Left cardiac atrium (tissue), 4 donors: ENCODE measurements at places on chromosomes 1 and 21. TPM values are rescaled to one million over a fixed set of nuclear protein-coding genes. Genes with fewer than 3 reads are reported as not detected.

GRCh38 chr1:11944358-11944931, 9.9 kb downstream of the PLOD1 start:
- no peak for DNase-seq

DNA sequence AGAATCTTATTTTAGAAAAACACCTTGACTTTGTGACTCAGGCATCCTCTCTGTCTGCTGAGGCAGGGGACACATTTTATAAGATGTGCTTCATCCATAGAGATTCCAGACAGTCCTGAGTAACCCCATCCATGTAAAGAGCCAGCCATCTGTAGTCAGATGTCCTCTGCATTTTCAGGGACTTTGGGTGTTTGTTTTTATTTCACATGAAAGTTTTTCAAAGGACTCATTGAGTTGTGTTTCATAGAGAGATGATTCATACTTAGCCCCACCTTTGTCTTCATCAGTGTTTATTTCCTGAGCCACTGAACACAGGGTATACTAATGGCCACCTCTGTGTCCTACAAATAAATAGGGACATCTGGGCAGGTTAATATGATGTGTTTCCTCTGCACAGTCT, 280.4 kb downstream of the CACNA1E start:
- no peak for DNase-seq

DNA sequence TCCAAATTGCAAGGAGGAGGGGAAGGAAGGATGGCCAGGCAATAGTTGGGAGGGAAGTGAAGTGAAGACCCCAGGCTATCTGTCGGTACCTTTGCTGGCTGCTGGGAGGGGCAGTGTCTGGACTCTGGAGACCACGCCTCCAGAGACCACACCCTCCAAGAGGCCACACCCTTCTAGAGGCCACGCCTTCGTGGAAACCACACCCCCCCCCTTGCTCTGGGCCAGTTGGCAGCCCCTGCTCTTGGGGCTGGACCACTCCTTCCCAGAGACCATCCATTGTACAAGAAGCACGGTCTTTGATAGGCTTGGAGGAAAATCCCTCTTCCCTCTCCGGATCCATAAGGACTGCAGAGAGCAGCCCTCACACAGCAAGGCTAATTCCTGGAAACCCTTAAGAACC, 73.1 kb downstream of the RYR2 start:
- no peak for DNase-seq

GRCh38 chr1:78475888-78476610, 14.7 kb upstream of the PTGFR start:
- no peak for DNase-seq

DNA sequence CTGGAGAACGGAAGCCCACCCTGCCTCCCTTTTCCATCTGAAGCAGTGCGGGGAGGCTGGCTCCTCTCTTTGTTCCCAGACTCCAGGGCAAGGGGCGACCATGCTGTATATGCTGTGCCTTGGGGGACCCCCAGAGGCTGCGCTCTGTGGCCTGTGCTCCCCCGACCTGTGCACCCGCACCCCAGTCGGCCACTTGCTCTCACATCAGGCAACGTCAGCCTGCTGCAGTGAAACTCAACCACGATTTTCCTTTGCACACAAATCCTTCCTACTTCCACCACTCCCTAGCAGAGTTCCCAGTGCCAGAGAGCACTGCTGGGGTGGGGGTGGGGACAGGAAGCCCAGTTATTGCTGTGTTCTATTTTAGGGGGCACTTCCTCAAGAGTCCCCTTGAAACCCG, 52.5 kb downstream of the SIM2 start:
- no peak for DNase-seq

GRCh38 chr1:168673974-168674683, 54.9 kb downstream of the DPT start:
- no peak for DNase-seq

DNA sequence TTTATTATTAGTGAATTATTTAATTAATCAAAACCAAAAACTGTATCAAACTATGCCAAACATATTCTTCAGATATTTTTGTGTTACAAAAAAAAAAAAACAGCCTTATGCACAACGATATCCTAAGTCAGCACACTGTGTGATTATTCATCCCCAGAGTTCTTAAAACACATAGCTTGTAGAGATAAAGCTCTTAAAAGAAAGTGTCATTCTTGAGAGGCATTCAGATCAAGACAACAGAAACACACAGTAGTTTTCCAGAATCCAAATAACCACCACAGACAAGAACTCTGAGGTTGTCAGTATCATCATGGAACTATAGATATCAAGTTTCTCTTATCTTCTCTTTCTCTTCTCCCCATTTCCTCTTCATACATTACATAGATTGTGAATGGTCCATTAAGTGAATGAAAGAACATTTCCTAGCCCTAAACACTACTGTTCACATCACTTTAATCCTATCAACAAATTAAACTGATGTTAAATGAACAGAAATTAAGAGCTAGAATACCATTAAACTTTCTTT, 13.5 kb downstream of the ZZZ3 start:
- DNase-seq = no peak

DNA sequence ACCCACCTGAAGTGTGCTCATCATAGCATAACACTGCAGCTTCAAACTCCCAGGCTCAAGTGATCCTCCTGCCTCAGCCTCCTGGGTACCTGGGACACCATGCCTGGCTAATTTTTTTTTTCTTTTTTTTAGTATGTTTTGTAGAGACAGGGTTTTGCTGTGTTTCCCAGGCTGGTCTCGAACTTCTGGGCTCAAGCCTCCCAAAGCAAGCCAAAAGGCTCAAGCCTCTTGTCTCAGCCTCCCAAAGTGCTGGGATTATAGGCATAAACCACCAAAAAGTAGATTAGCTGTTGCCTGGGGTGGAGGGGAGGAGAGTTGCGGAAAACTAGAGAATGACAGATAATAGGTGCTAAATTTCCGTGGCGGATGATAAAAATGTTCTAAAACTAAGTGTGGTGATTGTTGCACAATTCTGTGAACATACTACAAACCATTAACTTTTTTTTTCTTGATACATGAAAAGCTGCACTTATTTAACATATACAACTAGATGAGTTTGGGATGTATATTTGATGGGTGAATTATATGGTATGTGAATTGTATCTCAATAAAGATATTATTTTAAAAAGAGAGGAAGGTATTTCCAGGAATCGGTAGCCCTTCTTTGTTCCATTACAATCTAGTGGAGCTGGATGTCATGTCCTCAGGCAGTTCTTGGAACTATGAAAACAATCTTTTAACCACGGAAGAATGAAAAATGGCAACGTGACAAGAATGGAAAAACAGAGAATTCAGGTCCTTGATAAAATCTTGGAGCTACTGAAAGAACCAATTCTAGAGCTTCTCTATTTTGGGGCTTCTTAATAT, 27.3 kb upstream of the MED18 start:
- DNase-seq = no peak

DNA sequence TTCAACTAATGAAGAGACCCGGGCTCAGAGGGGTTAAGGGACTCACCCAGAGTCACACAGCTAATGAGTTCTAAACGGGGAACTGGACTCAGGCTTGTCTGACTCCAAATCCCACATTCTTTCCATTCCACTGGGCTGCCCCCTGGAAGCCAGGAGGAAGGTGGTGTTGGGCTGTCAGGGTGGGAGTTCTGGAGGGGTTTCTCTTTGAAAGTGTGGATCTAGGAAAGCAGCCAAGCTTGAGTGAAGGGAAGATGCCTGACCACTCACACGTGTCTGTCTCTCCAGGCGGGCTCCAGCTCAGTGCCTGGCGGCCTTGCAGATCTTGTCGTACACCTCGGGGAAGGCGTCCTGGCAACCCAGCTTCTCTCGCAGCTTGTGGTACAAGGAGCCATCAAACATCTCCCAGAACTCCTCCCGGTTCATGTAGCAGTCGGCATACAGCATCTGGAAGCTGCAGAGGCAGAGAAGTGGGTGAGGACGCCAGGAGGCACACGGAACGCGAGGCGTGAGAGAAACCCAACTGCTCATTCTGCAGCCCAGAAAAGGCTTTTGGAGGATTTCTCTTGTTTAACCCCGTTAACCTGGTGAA, 35.0 kb downstream of the DHCR24 start:
- no peak for DNase-seq

DNA sequence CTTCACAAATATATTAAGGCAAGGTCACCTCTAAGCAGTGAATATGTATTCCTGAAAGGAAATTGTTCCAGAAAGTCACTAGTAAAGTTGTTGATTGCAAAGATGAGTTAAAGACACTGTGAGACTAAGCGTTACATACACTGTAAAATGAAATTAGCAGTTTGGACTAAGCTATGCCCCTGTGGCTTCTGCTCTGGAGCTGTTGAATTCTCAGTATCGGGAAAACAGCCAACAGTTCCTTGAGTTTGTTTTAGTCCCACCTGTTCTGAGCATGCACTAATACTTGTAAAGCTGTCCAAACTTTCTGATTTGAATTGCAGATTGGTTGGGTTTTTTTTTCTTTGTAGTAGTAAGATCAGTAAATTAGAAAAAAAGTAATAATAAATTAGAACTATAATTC, 21.0 kb downstream of the ANGPTL1 start:
- no peak for DNase-seq

GRCh38 chr1:14773396-14774025, 175.0 kb downstream of the KAZN start:
- no peak for DNase-seq

- DNase-seq = peak; percentile 38
Measured at GRCh38 chr1:111920221-111921024, 69.0 kb downstream of the KCND3 start.

DNA sequence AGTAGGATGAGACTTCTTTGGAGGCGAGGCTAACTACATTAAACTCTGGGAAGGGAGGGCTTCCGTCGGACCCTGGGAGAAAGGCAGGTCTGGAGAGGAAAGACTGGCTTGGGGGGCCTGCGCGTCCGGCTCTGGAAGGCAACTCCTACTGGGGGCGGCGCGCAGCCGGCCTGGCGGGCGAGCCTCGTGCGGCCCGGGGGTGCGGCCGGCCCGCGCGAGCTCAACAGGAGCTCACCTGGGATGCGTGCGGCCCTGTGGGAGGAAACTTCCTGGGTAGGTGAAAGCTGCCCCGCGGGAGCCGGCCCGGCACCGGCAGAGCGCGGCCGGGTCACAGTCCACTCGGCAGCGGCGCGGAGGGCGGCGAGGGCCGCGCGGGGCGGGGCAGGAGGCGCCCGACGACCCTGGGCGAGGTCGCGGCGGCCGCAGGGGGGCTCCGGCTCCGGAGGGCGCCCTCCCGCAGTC, 449 bp downstream of the EPS15 start:
- DNase-seq = peak; percentile 62

DNA sequence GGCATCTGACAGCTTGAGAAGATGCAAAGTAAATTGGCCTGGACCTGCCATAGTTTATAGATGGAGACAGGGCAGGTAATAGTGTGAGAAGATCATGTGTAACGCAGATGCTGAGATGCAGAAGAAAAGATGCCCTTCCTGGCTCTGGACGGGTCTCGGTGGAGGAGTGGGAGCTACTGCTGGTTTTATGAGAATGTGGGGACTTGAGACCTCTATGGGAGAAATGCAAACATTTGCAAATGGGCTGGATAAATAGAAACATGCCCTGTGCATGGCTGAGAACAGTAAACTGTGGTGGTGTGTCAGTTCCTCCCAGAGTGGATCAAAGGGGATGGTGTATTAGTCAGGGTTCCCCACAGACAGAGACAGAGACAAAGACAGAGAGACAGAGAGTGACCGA, 21.9 kb downstream of the UBASH3A start:
- DNase-seq = no peak

DNA sequence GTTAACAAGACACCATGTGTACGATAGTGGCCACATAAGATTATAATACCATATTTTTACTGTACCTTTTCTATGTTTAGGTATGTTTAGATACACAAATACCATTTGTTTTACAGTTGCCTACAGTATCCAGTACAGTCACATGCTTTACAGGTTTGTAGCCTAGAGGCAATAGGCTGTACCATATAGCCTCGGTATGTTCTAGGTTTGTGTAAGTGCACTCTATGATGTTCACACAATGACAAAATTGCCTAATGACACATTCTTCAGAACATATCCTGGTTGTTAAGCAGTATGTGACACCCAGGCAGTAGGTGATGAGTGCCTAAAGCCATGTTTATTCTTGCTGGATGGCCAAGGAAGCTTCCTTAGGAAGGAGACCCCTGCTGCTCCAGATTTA, 111.8 kb downstream of the PAPPA2 start:
- DNase-seq = no peak

- DNase-seq = no peak
Measured at GRCh38 chr1:107680579-107680985, 284.4 kb downstream of the VAV3 start.

DNA sequence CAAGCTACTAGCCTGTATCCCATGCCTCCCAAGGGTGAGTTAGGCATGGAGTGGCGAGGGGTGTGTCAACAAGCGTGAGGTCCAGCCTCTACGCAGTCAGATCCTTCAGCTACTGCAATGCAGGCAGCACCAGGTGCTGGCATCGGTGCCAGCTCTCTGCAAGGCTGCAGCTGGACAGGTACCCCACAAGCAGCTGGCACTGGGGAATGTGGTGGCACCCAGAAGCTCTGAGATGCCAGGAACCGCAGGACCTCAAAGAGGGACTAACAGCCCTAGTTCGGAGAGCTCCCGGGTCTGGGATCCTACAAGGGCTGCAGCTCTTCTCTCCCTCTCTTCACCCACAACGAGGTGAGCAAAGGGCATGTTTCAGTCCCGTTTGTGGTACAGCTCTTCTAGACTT, 974.5 kb downstream of the LTN1 start:
- DNase-seq = no peak

GRCh38 chr1:952201-952600, 6.9 kb downstream of the NOC2L start:
- no peak for DNase-seq

- DNase-seq = no peak
Measured at GRCh38 chr21:35338881-35339632, 290.0 kb upstream of the RUNX1 start.

Gene SMPDL3B
- total RNA-seq = 0.73 TPM

Gene YOD1
- total RNA-seq = 3.4 TPM

Gene RXFP4
- not detected for total RNA-seq

Gene AADACL3
- total RNA-seq = 0.18 TPM

Gene ANKRD35
- 1.5 TPM for total RNA-seq
